Stimulated activated CD4-positive, alpha-beta T cell treated with anti-CD3 and anti-CD28 coated beads, Interleukin-1b, Interleukin-23, amount 100 ng/mL, for 4 hours (primary cell): ENCODE measurements at places on chromosomes 12 and 14.

DNA sequence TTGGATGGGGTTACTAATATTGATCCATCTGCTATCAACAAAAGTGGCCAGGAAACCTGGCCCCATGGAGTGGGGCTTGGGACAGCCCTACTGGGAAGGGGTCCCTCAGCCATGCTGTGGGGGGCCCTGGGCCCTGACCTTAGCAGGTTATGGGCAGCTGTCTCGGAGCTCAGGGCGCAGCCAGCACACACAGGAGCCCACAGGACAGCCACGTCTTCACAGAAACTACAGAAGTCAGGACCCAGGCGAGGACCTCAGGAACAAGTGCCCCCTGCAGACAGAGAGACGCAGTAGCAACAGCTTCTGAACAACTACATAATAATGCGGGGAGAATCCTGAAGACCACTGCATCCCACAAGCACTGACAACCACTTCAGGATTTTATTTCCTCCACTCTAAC, 11.9 kb upstream of the FKBP11 start:
- DNase-seq = no peak

DNA sequence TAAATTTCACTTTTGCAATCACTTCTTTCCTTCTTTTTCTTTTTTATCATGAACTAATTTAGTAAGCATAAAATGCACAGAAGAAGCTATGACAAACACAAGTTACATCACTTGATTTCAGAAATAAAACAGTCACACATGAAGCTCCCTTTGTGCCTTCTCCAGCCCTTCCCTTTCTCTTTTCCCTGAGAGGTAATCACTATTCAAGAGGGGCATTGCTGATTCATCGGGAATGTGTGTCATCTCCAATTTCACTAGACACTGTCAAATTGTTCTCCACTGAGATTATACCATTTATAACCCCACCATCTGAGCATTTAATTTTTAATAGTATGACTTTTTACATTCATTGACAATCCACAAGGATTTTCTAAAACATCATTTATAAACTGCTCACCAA, 91.6 kb upstream of the PTPRQ start:
- no peak for DNase-seq

GRCh38 chr12:15355766-15356165, 33.5 kb downstream of the PTPRO start:
- DNase-seq = no peak

GRCh38 chr12:68319988-68320623, 12.1 kb downstream of the MDM1 start:
- no peak for DNase-seq

DNA sequence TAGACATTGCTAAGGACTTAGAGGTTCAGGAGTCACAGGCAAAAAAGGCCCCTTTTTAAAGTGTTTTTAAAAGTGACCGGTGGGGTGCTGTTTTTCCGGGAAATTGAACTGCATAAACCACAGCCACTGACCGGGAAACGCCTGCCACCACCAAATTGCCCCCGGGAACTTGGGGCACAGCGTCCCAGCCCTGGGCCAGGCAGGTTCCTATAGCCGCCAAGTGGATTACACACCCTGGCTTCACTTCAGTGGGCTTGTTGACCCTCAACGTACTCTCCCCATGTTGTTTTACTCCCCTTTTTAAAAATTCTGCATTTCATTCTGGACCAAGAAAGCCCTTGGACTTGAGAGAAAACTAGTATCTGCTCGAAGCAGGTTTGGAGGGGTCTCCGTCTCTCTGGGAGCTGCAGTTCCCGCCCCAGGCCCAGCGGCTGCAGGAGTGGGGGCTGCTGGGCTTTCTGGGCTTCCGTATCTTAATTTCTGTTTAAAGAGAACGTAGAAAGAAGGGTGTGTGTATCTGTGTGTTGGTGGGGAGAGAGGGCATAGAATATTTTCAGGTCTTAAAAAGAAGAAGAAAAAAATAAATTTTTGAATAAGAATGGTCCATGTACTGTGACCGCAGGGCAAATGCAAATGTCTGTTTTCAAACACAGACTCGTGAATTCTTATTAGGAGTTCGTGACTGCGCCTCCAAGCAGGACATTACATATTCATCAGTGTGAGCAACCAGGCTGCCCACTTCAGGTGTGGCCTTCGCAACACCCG, 82.9 kb downstream of the PAPOLA start:
- no peak for DNase-seq

GRCh38 chr14:103160321-103161053, 37.2 kb downstream of the TNFAIP2 start:
- DNase-seq = no peak

DNA sequence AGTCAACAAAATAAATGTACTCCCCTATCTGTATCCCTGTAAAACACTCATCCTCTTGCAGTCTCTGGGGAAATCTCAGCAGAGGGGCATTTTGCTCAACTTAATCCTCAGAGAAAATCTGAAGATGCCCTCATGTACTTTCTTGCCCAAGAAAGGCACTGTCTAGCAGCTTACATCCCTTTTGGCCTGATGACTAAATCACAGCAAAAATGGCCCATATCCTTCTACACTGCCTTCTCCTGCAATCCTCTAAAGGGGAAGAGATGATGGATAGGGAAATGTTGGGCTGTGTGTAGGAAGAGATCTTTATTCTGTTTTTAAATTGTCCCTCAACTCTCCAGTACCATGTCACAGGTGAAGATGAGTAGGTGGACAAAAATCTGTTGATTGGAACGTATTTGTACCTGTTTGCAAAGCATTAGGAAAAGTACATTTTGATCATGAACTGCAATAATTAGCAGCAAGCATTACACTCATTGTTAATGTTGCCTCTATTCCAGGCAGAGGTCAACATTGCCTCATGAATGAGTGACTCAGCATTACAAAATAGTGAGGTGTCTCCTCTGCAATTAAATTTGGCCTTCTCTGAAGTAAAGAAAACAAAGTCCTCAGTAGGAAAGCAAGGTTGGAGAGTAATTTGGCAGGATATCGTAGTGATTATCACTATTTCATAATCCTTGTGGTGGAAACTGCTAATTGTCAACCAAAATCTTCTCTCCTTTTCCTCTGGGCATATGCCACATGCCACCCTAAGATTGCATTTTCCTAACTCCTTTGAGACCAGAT, 172.4 kb upstream of the CAND1 start:
- DNase-seq = no peak

GRCh38 chr12:48285751-48286650, 64.7 kb downstream of the ZNF641 start:
- DNase-seq = no peak

GRCh38 chr14:39232554-39233415, 930 bp upstream of the MIA2 start:
- DNase-seq = no peak
